ENCODE measurements at places on chromosomes 2 and 18.

DNA sequence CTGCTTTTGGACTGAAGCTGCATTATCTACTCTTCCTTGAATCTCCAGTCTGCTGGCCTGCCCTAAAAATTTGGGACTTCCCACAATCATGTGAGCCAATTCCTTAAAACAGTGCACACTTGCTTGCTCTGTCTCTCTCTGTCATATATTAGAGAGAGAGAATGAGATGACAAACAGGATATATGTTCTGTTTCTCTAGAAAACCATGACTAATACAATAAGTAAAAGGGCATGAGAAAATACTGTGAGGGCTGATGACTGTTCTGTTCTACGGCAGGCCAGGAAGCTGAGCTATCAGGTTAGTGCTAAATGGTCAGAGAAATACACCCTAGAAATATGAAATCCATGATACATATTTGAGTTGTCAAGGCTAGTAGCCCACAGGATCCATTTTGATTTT is 1896.8 kb upstream of the CELF4 start:
- no peak for DNase-seq

DNA sequence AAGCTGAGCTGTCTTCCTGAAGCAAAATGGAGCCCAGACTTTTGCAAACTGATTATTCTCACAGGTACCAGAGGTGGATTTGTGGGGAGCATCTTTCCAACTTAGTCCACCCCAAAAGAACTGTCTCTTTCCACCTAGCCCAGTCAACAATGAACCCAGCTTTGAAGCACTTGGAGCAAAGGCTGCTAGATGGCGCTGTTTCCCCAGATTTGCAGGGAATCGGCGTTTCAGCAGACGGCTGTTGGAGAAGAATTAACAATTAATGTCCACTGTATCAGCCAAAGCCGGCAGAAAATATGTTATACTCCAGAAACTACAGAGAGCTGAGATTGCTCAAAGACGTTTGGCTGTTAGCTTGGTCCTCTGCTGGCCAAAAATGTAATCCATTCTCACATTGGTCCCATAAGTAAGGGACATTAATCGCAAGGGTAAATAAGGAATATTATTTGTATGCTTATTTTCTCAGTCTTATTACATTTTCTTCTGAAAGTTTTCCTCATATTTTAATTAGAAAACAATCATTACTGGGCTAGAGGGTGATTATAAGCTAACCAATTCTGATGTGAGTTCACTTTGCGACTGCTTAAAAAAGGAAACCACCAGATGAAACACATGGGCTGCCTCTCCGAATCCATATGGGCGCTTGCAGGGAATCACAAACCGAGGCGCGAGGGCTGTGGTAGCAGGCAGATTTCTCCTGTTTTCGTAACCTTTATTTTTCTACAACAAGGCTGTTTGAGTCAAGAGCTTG is 423.8 kb upstream of the MEX3C start:
- no peak for DNase-seq

DNA sequence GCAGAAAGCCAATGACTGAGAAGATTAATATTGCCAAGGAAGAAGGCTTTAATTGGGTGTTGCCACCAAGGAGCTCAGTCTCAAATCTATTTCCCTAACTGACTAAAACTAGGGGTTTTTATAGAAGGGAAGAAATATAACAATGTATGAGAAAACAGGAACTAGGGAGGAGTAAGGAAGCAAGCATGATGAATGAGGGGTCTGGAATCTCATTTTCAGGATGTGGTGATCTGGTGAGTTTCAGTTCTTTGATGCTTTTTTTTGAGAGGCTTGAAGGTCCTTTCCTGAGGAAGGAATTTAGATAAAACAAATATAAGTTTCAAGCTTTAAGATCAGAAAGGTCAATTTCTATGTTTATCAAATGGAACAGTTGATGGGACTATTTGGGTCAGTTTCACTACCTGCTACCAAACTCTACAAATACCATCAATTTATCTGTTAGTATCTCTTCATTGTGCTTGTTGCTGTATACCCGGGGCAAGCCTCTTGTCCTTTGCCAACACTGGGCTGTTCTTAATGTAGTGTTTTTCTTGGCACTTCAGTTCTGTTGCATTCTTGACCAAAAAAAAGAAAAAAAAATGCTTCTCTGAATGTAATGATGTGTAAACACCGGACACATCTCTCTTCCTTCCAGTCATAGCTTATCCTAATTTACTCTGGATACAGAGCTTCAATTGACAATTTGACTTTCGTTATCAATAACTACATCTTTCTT is 357.0 kb downstream of the GALNT13 start:
- no peak for DNase-seq

- DNase-seq: no peak
Observed at GRCh38 chr2:142930835-142931398, 53.5 kb downstream of the KYNU start.

DNA sequence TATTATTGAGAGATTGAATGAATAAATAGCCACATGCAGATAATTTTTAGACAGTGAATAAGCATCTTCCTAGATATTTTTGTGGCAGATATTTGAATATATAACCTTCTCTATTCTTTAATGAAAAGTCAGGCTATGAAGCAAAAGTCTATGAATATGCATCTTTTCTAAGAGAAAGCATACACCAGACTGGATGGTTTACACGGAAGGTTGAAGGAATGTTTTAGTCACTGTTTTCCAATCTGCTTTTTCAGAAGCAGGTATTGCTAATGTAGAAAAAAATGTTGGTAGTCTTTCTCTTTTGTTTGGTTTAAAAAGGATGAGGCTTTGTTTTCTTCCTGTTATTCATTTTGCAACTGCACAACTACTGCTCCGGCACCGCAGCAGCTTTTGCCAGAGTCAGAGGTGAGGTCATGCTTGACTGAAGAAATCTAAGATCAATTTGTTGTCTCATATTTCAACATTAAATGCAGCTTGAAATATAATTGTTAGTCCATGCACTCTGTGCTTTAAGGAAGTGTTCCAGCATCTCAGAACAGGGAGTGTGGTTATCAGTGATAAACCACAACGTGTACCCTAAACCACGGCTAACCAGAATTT is 1540.8 kb upstream of the PIK3C3 start:
- no peak for DNase-seq

DNA sequence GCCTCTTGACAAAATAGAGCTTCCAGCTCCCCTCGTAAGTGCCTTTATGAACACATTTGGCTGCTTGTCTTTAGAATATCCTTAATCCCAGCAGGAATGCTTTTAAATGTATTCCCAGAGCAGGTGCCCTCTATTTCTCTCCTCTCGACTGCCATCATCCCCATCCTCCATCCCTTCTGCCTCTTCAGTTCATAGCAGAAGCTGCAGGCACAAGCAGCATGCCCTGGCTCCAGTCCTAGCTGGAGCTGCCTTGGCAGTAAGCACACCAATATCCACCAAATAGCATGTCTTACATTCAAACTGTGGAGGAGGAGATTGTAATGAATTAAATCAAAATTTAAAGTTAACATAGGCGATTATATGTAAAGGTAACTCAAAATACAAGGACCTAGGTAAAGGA is 891.3 kb upstream of the SLC39A10 start:
- no peak for DNase-seq

GRCh38 chr18:69968039-69968438 is 20.4 kb upstream of the CD226 start:
- no peak for DNase-seq

GRCh38 chr18:22488554-22488953 is 70.8 kb upstream of the CTAGE1 start:
- DNase-seq: no peak

DNA sequence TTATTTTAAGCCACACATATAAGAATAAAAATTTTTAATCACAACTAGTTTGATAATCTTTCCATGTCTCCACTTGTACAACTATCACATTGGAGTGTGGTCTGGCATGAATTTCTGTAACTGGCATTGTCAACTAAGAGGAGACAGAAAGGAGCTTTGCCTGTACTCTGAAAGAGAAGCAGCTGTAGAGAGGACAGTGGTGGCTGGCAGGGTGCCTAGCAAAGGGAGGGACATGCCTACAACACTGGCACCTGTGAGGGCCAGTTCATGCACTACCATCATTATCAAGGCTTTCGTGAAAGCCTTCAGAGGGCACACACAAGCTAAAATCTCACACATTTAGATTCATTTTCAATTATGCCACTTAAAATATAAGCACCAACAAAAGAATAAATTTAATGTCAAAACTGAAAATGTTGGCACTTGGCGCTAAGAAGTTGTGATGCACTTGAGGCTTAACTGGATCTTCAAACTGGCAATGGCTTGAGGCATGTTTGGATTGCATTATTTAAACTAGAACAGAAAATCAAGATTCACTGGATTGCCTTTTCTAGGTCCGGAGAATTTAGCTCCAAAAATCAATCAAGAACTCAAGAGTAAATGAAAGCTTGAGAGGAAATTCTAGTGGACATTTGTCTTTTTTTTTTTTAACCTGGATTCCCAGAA is 238.6 kb downstream of the ZNF385B start:
- DNase-seq: no peak

GRCh38 chr2:45477546-45477945 is 133.5 kb downstream of the SRBD1 start:
- no peak for DNase-seq

DNA sequence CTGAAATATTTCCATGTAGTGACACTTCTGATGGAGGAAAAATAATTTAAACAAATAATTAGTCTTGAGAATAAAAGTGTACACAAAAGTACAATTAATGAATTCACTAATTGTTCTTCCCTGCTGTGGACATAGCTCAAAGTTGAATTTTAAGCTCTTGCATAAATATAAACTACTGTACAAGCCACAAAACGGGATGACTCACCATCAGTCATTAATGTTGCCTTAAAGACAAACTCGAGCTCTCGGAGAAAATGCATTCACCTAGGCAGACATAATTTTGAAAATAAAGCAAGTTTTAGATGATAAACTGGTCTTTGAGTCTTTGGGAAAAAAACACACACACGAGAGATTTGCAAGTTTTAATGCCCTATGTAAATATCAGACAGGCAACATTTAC is 436.4 kb downstream of the ZNF521 start:
- no peak for DNase-seq

DNA sequence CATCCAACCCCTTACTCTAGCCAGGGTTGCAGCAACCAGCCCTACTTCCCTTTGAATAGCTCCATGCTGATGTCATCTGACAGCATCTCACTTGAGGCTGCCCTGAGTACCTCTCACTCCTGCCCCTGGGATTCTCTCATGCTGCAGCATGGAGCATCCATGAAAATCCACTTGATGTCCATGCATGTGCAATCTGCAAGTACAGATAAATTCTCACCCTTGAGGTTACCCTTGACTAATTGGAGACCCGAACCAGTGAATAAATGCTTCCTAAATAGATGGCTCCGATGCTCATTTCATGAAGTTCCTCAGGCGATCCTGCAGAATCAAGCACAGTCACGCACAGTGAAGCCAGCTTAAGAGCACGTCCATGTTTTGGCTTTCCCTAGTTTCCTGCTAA is 298.3 kb downstream of the RBM43 start:
- DNase-seq: no peak

GRCh38 chr2:43566461-43566729 is 29.4 kb downstream of the THADA start:
- DNase-seq: no peak

GRCh38 chr2:165558832-165559231 is 89.3 kb downstream of the CSRNP3 start:
- DNase-seq: no peak

Measured in stimulated activated CD4-positive, alpha-beta T cell treated with anti-CD3 and anti-CD28 coated beads, Interleukin-1b, Interleukin-23, amount 100 ng/mL, for 4 hours (primary cell).